ENCODE measurements at places on chromosomes 1 and 21.

GRCh38 chr1:52603630-52604029 is 1.5 kb downstream of the GPX7 start:
- DNase-seq = no peak

GRCh38 chr1:48405400-48405799 is 66.6 kb downstream of the SPATA6 start:
- DNase-seq = no peak

GRCh38 chr1:177909416-177909815 is 60.4 kb downstream of the SEC16B start:
- DNase-seq = no peak

DNA sequence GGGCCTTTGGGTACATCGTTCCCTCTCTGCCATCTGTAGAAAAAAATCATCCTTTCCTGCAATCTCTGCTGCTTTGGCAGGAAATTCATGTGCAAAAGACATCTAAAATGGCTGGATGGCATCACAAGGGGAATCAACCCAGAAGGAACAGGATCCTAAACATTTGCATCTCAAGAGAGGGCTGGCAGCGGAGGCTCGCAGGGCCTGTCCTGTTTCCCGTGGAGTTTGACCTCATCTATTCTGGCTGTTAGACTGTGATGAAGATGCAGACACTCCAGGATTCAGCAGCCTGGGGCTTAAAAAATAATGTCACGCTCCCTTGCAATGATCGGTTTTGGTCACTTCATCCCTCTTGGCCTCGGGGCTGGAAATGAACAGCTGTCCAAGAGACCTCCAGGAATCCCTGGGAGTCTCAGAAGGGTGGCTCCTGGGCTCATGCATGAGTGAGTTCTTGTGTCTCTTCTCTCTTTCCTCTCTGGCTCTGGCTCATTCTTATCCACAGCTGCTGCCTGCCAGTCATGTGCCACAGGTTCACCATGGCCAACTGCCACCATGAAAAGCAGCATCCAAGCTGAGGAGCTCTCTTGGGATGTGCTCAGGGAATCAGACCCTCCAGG is 16.1 kb upstream of the PCP4 start:
- DNase-seq = no peak

DNA sequence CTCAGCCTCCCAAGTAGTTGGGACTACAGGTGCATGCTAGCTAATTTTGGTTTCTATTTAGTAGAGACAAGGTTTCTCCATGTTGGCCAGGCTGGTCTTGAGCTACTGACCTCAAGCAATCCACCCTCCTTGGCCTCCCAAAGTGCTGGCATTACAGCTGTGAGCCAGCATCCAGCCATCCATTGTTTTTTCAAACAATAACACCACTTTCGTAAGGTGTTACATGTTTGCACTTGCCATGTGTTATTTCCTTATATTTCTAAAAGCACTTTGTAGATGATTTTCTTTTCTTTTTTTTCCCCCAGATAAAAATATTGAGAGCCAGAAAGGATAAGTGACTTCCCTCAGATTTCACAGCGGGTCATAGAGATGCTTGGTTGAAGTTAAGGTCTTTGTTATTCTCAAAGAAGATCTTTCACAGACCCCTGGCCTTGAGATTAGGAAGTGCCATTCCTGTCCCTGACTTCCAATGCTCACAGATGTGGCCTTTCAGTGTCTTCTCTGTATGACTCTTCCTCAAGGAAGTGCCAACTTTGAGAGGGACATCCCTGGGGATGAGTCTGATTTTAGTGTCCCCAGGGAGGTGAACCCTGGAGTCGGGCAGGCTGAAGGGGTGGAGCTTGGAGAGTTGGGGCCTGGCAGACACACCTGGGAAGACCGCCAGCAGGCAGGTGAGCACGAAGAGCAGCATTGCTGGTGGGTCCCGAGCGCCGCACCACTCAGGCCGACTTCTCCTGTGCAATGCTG is 6.3 kb downstream of the PIGR start:
- DNase-seq = no peak

DNA sequence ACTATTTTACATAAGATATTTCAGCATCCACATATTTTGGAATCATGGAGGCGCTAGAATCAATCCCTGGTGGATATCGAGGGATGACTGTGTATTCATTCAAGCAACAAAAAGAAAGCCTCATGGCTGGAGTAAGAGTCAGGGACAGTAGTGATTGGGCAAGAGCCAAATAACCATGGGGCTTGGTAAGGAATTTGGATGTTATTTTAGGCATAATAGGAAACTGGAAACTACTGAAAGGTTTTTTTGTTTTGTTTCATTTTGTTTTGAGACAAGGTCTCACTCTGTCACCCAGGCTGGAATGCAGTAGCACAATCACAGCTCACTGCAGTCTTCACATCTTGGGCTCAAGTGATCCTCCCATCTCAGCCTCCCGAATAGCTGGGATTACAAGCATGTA is 33.8 kb upstream of the EYA3 start:
- DNase-seq = no peak

- DNase-seq = peak; percentile 89
These were observed 28.8 kb downstream of the EDN2 start for GRCh38 chr1:41455479-41456332.

DNA sequence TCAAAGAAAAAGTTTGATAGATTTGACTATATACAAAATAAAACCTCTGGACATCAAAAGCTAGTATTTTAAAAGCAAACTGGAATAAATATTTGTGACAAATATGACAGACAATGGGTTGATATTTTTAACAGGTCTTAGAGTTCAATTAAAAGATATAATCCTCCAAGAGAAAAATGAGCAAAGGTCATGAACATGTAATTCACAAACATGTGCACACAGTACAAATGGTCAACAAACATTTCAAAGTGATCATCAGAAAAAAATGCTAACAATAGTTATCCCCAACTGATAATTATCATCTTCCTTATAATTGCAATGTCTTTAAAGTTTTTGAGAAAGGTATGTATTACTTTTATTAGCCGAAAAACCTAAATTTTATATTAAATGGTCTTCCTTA is 32.0 kb downstream of the WDR64 start:
- DNase-seq = no peak

GRCh38 chr1:153663211-153663610 is 4.7 kb downstream of the SNAPIN start:
- no peak for DNase-seq

Data from H54 (cell line).